Kidney (tissue), 22 donors: ENCODE measurements at places on chromosomes 7 and 10. TPM values are rescaled to one million over a fixed set of nuclear protein-coding genes. Genes with fewer than 3 reads are reported as not detected.

- no peak for DNase-seq
These were observed 34.6 kb downstream of the VWDE start for GRCh38 chr7:12369072-12369471.

- no peak for DNase-seq
These were observed 440.7 kb upstream of the AKR1E2 start for GRCh38 chr10:4385231-4385870.

- no peak for DNase-seq
These were observed 20.1 kb downstream of the UPP1 start for GRCh38 chr7:48108959-48109847.

- no peak for DNase-seq
These were observed 997.3 kb downstream of the LRMDA start for GRCh38 chr10:76428551-76429367.

MRC1 gene
- 3.4 TPM for polyA plus RNA-seq

UNC5B gene
- 5.5 TPM for polyA plus RNA-seq

NRBF2 gene
- 11.2 TPM for polyA plus RNA-seq
